ENCODE measurements at places on chromosomes 13 and 19. TPM values are rescaled to one million over a fixed set of nuclear protein-coding genes. Genes with fewer than 3 reads are reported as not detected.
A peak's percentile ranks its signal among the peaks of the same experiment; 100 is the strongest.

Gene OBI1
- 8.2 TPM for total RNA-seq

Gene PNMA8B
- total RNA-seq: 2.5 TPM

Gene CACNG6
- not detected for total RNA-seq

Gene POSTN
- total RNA-seq: 42.2 TPM

Gene CLEC17A
- total RNA-seq: not detected

Gene ACER1
- total RNA-seq: not detected

Gene MIA
- not detected for total RNA-seq

DNA sequence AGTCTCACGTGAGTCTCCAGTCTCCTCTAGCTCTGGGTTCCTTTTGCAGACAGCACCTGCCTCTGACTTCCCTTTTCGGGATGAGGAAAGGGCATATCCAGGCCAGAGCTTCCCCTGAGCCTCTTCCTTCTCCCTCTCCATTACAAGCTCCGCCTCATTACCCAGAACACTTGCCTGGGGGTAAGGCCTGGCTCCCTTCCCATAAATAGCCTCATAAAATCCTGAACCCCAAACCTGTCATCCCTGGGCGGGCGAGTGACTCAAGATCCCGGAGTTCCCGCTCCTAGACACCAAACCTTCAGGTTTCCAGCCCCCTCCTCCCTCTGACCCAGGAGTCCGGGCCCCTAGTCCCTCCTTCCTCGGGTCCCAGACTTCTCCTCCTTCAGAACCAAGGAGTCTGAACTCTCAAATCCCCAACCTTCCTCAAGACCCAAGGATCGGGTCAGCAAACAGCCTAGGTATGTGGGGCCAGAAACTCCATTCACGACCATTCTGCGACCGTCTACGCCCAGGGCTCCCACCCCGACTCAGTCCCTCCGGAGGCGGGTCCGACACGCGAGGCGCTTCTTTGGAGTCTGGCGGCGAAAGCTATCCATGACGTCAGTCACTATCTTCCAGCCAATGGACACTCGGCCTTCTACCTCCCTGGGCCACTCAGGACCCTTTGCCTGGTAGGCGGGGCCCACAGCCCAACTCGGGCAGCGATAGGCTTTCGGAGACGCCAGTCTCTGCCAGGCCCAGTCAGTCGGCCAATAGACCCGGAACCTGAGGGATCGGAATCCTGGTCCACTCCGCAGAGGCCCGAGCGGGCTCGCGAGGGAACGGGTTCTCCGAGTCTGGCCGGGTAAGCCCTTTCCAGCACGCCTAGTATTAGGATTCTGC lies 6.5 kb upstream of the CNFN start:
- DNase-seq: peak; percentile 99

GRCh38 chr19:51148580-51148979 lies 6.5 kb downstream of the SIGLEC7 start:
- DNase-seq: no peak

- no peak for DNase-seq
Observed at GRCh38 chr19:1634938-1635243, 17.5 kb downstream of the TCF3 start.

GRCh38 chr13:75299246-75299645 lies 182.7 kb downstream of the TBC1D4 start:
- no peak for DNase-seq

- DNase-seq: no peak
Observed at GRCh38 chr19:45621976-45622503, 17.2 kb downstream of the EML2 start.

DNA sequence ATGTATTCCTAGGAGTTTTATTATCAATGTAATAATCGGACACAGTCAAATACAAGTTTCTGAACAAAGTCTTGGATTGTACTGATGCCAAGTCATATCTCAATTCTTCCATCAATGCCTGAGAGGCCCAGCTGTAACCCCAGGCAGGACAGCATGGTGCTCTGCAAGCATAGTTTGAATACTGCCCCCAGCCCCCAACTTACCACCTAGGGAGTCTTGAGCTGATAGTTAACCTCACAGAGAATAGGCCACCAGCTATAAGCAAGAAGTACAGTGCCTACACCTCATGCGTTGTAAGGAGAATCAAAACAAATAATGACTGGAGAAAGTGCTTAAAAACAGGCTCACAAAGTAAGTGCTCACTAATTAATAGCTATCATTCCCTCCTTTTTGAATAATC lies 2.7 kb downstream of the PROSER1 start:
- DNase-seq: no peak

- DNase-seq: no peak
Observed at GRCh38 chr19:45391346-45391745, 13.5 kb downstream of the PPP1R13L start.

GRCh38 chr19:41433171-41433570 lies 6.0 kb upstream of the B3GNT8 start:
- no peak for DNase-seq

GRCh38 chr13:99545979-99546378 lies 44.7 kb downstream of the TM9SF2 start:
- no peak for DNase-seq

GRCh38 chr13:110233181-110233950 lies 73.6 kb downstream of the COL4A1 start:
- no peak for DNase-seq

GRCh38 chr19:7769171-7769570 lies 6.1 kb downstream of the CLEC4M start:
- peak; percentile 14 for DNase-seq

- no peak for DNase-seq
Observed at GRCh38 chr19:44822177-44822576, 13.3 kb downstream of the BCAM start.

- DNase-seq: no peak
Observed at GRCh38 chr13:51894239-51894638, 32.5 kb downstream of the CCDC70 start.

- DNase-seq: no peak
Observed at GRCh38 chr13:20254076-20254475, 22.0 kb upstream of the GJB6 start.

DNA sequence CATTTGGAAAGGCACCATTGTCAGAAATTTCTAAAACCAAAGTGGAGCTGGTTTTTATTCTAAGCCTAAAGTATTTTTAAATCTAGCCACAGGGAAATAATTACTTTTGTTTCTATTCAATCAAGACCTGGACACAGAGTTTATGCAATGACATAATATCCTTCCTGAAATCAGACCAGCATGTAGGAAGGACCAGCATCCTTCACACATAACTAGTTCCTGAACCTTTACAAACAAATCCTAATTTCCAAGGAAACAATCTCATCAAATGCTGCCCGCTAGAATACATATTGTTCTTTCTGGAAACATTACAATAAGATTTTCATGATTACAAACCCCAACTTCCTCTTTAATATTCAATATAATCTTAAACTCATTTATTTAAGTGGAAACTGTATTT lies 1.5 kb downstream of the STARD13 start:
- DNase-seq: no peak

GRCh38 chr13:107332188-107332587 lies 764.3 kb upstream of the ARGLU1 start:
- DNase-seq: no peak

DNA sequence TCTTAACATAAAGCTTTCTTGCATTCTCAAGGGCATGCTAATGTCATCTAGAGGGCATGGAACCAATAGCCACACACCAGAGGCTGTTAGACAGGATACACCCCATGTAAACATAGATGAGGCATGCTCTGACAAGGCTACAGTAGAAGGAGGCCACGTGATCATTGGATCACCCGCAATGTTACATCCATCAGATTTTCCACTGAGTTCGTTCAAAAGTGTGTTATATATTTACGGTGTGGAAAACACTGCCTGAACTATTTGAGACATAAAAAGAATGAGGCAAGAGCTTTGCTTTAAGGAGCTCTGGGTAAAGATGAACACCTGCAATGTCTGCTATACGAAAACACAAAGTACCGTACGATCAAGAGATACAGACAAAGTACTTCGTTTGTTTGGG lies 817.5 kb upstream of the SLC10A2 start:
- DNase-seq: no peak

DNA sequence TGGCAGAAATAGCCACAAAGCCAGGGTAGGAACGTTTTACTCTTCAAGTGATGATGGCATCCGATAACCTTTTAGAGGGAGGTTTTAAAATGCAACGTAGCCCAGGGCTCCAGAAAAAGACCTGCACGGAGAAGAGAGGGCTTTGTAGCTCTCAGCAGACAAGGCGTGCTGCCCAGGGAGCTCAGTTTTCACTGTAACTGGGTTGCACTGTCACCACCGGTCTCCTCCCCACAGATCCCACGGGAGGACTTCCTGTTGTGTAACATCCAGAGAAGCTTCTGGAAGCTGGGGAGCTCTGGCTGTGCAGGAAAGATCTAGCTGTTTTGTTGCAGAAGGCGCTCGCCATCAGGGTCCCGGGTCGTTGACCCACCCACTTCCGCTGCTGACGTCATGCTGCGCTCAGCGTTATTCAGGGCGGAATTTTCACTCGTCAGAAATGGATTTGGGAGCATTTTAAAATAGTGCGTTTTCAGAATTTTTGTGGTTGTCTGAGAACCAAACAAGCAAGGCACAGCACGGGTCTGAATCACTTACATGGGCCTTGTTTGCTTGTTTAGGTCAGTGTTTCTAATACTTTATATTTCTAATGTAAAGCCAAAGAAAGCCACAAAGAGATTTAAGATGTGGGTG lies 50.8 kb downstream of the ATP11A start:
- no peak for DNase-seq

DNA sequence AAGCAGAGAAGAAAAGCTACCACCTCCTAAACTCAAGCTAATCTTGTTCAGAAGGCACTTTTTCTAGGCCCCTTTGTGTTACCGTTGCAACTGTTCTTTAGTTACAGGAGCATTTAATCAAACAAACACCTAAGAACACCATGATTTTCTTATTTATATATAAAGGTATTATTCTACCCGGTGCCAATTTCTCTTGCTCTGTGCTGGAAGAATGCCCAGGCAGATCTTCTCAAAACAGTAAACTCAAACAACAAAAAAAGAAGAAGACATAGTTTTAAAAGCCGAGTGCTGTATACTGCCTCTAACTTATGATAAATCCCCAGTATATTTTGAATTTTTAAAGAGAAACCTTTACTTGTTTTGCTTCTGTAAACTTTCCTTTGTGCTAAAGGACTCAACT lies 20.4 kb downstream of the SLC7A1 start:
- no peak for DNase-seq

DNA sequence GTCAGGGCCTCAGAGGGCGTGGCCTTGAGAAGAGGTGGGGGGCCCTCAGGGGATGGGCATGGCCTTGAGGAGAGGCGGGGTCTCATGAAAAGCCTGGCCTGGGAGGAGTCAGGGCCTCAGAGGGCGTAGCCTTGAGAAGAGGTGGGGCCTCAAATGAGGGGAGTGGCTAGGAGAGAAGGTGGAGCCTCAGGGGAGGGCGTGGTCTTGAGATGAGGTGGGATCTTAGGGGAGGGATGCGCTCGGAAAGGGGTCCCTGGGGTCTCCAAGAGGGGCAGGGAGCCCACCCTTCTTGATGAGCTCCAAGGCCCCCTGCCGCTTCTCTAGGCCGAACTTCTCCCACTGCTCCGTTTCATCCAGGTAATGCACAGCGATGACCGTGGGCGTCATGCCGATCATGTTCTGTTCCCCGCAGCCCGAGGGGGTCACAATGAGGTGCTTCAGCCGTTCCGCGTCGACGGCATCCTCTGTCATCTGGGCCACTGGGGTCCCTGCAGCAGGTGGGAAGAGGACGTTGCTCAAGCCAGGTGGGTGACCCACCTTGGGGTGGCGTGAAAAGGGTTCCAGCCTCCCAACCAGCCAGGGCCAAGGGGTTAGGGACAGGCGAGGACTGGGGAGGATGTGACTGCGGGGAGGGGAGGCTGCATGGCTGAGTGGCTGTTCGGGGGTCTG lies 24.3 kb upstream of the TNFSF14 start:
- no peak for DNase-seq

DNA sequence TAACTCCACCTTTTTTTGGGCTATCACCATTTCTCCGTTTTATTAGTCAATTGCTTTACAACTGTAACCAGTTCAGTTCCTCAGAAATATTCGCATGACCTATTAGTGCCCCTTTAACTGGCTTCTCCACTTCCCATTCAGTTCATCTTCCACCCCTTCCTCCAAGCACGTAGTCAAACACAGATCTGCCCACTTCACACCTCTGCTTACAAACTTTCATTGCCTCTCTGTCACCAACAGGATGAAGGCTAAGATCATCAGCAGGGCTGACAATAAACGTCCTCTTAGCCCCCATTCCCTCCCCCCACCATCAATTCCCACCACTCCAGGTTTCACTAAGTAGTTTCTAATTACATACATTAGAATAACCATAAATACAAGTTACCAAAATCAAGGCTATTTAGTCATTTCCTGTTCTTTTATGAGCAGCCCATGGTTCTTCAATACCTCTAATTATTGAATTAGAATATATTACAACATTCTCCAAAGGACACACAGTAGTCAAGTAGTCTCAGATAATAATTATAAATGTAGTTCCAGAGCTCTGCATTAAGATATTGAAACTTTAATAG lies 95.7 kb downstream of the SPRY2 start:
- no peak for DNase-seq

DNA sequence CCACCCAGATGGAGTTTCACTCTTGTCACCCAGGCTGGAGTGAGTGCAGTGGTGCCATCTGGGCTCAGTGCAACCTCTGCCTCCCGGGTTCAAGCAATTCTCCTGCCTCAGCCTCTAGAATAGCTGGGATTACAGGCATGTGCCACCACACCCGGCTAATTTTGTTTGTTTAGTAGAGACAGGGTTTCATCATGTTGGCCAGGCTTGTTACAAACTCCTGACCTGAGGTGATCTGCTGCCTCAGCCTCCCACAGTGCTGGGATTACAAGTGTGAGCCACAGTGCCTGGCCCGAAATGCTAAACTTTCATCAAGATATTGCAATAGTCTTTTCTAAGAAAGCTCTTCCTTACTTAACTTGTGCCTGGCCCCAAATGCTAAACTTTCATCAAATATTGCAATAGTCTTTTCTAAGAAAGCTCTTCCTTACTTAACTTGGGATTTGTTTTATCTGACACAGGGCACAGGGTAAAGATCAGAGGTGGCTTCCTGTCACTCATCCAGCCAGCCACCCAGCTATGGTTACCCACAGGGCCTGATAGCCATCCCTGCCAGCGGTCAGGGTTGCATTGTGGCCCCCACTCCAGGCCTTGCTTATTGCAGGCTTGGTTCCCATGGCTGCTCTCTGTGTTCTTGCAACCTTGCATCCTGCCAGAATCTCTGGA lies 352.3 kb upstream of the TMTC4 start:
- no peak for DNase-seq

DNA sequence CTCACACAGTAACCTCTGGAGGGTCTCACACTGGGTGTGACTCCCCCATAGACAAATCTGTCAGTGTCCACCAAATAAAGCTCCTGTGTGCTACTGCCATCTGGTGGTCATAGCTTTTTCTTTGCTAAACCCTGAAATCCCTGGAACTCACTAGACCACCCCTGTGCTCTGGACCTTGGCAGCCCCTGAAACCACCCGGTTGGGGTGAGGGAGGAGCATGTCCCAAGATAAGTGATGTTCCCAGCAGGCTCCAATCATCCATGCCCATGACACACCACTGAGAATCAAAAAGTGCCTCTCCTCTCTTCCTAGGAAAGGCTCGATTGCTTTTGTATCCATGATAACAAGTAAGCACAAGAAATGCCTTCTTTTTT lies 6.5 kb upstream of the HSD17B14 start:
- DNase-seq: no peak

- DNase-seq: no peak
Observed at GRCh38 chr19:5191091-5191490, 149.5 kb downstream of the PTPRS start.

GRCh38 chr19:33429891-33430673 lies 56.6 kb downstream of the CEBPG start:
- no peak for DNase-seq

- no peak for DNase-seq
Observed at GRCh38 chr19:47310819-47311218, 1.2 kb downstream of the C5AR1 start.

- no peak for DNase-seq
Observed at GRCh38 chr19:48398102-48398374, 4.6 kb downstream of the GRIN2D start.
